Non-pigmented ciliary epithelial cell (primary cell): ENCODE measurements at places on chromosomes 1 and 21.

- DNase-seq, result no peak
Observed at GRCh38 chr21:37249112-37249904, 17.8 kb downstream of the VPS26C start.

- no peak for DNase-seq
Observed at GRCh38 chr1:149965440-149965839, 28.8 kb upstream of the MTMR11 start.

DNA sequence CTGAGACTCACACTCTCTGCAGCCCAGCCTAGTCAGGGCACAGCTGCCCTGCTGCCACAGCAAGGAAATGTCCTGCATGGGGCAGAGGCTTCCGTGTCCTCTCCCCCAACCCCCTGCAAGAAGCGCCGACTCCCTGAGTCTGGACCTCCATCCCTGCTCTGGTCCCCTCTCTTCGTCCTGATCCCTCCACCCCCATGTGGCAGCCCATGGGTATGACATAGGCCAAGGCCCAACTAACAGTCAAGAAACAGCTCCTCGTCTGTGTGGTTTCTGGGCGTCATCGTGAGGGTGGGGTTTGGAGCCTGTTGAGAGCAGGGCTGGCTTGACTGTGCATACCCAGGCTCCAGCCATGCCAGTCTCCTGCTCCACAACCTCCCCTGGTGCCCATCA, 19.5 kb downstream of the FAAH start:
- DNase-seq, result no peak

DNA sequence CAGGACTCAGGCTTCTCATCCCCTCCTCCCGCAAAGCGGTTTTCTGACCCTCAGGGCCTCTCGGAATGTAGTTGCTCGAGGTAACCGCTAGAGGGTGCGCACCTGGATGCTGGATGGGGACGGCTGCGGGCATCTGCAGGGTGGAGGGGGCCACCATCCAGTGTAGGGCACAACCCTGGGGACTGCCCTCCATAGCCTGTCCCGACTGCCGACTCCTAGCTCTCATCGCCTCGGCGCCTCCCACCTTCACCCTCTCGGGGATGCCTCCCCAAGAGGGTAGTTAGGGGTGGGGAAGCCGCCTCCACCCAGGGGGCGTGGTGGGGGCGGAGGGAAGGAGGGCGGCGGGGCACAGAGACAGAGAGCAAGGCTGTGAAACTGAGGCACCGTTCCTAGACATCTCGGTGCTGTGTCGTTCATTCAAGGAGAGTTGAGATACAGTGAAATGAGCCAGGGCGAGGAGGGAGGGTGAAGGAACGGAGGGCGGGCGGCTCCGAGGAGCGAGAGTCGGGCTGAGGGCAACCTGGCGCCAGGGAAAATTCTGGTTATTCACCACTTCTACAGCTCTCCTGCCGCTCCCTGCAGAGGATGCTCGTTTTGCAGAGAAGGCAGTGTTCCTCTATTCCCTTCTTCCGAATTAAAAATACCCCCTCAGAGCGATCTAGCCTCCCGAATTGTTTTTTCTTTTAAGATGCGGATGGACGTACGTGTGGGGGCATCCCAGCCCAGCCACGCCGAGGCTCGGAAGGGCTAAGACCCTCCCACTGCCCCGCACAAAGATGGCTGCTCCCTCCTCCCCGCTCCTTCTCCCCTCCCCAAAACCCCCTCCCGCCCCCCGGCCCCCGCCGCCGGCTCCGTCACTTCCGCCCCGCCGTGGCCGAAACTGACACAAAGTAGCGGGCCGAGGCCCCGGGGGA, at the start of gene ATP8B2:
ATP8B2 (plus strand) TSS at position 857 of the 914 bp plus-strand sequence. CDS start 2,617 bp downstream, outside the sequence.
- DNase-seq, result no peak

DNA sequence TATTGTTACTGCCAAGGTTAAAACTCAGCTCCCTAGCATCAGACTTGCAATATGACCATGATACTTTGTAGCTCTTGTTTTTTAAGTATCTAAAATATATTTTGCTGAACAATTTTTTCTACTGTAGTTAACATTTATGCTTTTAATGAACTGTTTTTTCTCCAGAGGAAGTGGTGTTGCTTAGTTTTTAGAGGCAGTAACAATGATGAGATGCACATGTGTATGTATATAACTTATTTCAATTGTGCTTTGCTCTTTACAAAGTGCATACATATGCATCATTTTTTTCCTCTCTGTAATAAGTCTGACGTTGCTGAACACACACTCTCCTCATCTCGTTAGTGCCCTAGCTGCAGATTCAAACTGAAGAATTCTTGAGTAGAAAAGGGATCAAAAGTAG, 418.8 kb downstream of the ZP4 start:
- no peak for DNase-seq

DNA sequence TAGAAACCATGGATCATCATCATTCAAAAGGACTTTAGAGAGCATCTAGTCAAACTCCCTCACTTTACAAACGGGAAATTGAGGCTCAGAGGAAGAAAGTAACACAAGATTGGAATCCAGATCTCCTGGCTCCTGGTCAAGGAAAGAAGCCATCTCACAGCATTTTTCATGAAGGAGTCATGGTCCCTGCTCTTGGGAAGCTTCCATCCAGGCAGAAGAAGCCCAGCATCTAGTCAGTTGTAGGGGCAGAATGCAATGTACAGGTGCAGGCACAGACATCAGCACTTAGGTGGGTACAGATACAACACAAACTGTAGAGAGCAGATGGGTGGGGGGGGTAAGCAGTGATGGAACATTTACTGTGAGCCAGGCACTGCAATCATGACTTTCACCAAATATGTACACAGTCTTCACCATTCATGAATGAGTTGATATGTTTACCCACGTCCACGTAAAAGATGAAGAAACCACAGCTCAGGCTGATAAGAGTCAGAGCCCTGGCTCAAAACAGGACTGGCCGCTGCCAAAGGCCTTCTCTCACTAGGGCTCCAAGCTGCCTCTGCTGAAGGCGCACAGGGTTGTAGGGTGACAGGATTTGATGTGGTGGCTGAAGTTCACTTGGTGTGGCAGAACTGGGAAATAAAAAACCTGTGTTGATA, 44.0 kb downstream of the OPTC start:
- no peak for DNase-seq

GRCh38 chr1:51282605-51283004, 46.5 kb downstream of the RNF11 start:
- DNase-seq, result no peak

DNA sequence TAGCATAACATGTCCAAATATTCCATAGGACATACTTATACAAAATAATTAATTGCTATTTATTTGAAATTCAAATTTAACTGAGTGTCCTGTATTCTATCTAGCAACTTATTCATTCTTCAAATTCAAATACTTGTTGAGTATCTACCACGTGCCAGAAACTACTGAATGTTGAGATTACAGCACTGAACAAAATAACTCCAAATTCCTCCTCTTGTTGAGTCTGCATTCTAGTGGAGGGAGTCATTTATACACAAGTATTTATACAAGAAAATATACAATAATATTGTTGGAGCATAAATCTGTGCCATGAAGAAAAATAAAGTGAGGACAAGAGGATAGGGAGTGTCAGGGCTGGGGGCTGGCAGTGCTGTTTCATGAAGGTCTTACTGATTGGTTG, 43.7 kb upstream of the CDC42BPA start:
- no peak for DNase-seq

- no peak for DNase-seq
Observed at GRCh38 chr1:157856538-157856937, 14.9 kb upstream of the CD5L start.

GRCh38 chr1:221039616-221040015, 160.4 kb downstream of the HLX start:
- DNase-seq, result no peak

- no peak for DNase-seq
Observed at GRCh38 chr1:201518071-201518470, 11.1 kb upstream of the CSRP1 start.

GRCh38 chr1:234924450-234925355, 203.9 kb downstream of the TOMM20 start:
- DNase-seq, result no peak

DNA sequence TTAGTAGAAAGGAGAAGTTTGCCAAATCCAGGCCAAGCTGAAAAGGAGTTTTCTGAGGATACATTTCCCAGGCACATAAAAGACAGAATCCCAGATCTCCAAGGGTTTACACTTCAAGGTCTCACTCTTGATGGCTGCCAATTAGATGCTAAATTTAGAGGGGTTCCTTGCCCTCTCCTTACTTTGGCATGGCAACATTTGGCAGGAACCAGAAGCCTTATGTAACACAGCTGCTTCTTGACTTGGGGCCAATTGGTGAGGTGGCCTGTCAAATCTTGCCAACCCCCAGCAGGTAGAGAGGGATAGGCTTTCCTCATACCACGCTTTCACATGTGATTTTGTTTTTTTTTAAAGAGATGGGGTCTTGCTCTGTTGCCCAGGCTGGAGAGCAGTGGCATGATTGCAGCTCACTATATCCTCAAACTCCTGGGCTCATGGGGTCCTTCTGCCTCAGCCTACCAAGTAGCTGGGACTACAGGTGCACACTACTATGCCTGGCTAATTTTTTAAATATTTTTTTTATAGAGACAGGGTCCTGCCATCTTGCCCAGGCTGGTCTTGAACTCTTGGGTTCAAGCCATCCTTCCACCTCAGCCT, 25.2 kb upstream of the NKAIN1 start:
- no peak for DNase-seq

DNA sequence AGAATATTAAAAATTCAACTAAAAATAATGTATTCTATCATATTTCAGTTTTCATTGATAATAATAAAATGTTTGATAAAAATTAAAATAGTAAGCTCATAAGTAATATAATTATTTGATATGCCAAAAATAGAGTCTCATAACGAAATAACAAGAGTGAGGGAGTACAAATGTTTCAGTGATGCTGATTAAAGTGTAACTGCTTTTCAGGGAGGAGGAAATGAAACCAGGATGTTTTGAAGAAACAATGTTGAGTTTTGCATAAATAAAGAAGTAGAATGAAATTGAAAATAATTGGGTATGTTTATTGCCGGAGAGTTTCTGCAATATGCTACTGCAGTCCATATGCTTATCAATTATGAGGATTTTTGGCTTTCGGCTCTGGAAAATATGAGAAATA, 1159.8 kb upstream of the ADGRL2 start:
- no peak for DNase-seq

DNA sequence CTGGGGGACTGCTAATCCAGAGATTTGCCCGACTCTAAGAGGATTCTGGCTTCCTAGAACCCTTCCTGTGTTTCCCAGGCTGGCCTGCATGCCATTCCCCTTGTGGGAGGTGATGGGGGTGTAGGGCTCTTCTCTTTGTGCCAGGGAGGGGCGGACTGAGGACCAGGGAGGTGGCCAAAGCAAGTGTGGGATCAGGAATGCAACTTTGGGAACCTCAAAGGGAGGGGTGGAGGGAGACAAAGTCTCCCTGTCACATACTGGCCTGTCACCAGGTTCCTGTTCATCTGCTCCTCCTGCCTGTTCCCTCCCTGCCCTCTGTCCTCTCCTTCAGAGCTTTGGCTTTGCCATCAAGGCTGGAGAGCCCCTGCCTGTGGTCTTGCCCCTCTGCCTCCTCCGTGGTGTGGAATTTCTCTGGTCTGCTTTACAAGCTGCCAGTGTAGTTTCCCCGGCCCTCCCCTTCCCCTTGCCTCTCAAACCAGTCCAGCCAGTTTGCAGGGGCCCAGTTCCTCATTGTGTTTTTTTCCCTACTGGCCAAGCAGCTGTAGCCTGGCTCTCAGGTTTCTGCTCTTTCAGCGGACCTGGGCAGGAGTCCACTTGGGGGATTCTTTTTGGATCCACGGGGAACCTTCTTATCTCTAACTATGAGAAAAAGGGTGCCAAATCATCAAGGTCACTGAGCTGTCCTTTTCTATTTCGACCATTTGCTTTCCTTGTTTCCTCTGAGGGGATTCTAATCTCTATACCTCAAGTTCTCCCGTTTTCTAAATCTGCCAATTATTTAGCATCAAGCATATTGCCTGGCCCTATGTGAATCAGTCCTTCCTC, 1.8 kb downstream of the CGN start:
- no peak for DNase-seq

DNA sequence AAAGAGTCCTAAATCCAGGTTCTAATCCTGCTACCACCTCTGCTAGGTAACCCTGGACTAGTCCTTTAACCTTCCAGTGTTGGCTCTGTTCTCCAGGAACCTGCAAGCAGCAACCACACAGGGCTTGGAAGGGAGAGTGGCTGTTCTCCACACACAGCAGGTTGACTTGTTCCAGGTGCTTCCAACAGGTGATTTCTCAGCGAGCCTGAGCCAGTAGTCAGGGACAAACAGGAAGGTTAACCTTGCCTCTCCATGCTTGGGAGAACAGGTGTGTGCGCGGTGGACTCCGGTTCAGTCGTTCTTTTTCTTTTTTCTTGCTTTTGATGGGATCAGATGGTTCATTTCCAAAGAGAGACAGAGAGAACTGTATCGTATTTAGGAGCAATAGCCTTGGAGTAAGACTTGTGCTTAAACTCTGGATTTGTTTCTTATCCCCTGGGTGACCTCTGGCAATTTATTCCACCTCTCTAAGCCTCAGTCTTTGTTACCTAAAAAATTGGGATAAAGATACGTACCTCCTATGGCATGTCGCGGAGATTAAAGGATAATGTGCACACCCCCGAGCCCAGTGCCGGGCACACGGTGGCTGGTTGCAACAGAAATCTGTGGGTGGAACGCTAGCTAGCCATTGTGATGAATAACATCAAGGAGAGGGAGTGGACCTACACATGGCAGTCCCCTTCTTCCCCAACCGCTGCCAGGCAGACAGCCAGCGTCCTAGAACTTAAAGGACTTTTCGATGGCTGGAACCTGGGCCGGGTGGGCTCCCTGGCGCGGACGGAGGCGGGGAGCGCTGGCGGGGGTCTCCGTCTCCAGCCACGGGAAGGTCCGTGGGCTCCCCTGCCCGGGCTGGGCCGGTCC, 583 bp upstream of the CACHD1 start:
- DNase-seq, result no peak
